NCI-H446 treated with DMSO at 0.1 percent for 48 hours (cell line): ENCODE measurements at places on chromosomes 6 and 20.

GRCh38 chr6:137043710-137044365 lies 927 bp downstream of the IL20RA start:
- no peak for DNase-seq

DNA sequence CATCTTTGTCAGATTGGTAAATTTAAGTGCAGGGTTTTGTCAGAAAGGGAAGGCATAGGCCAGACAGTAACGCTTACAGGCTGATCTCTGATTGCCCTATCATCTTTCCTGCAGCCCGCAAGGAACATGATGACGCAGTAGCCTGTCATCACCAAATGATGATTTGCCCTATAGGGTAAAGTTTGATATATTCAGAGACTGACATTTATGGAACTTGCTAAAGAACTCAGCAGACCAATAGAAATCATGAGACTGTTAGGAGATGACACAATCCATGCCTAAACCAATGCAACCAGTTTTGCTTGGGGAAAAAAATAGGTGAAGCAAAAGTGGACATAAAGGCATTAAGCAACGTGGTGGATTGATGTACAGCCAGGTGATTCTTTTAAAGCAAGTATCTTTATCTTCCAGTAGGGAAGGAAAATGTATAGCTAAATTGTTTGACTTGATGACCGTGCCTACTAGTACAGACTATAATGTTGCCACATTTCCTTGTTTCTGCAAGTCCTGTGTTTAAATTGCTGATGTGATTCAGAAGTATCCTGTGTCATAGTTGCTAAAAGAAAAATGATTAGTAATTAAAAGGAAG lies 2.4 kb downstream of the NUS1 start:
- no peak for DNase-seq

GRCh38 chr6:133778414-133779130 lies 110.3 kb upstream of the TCF21 start:
- no peak for DNase-seq

DNA sequence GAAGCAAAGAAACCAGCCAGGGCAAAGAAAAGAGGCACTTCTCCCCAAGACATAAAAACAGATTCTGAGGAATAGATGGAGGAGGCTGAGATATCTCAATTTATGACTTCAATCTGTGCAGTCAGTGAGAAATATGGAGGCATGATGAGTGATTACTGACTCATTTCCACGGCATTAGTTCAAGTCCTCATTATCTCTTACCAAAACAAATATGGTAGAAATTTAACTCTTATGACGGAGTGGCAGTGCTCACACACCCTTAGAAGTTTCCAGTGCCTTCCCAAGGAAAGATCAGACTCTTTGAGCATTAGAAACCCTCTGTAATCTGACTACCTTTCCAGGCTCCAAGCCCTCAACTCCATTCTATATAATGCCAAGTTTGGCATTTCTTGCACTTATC lies 364.1 kb downstream of the ARHGAP18 start:
- DNase-seq = no peak

DNA sequence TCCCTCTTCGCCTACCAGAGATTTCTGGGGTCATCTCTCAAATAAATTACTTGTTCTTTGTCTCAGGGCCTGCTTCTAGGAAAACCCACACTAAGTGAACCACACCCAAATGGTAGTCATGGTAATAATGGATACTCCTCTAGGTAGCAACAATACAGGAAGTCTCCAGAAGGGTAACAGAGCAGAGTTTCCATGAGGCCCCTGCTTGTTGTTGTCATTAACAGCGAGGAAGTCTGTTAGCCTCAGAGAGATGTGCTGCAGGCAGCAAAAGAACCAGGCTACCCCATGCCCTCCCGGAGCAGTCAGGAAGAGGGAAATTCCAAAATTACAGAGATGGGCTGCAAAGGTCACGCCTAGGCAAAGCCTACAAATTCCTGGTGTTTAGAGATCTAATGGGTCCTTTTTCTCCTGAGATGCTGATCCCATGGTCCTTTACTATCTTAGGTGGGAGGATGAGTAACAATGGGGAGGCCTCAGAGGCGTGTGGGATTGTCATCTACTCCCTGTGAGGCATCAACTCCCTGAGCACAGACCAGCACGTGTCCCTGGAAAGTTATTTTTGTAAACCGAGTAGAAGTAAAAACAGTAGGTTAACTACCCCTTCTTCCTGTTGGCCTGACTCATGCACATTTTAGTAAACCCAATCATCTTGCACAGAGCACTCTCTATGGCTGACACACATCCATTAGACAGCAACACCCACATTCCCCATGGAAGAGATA lies 10.1 kb downstream of the ISM1 start:
- DNase-seq = no peak
